PC-3 (cell line): ENCODE measurements at places on chromosomes 2 and 18. TPM values are rescaled to one million over a fixed set of nuclear protein-coding genes. Genes with fewer than 3 reads are reported as not detected.
A peak's percentile ranks its signal among the peaks of the same experiment; 100 is the strongest.

- H3K27ac ChIP-seq = no peak overlapping the region
- H3K36me3 ChIP-seq = no peaks in the 10 kb centered on the region
- no peaks in the 10 kb centered on the region for H3K4me1 ChIP-seq
- no peak overlapping the region for H3K4me3 ChIP-seq
Observed at GRCh38 chr2:129793431-129793902, 186.0 kb upstream of the RAB6C start.

OSR1 gene
- total RNA-seq = 30.6 and 33.5 TPM in 2 replicates

- no peak overlapping the region for H3K4me3 ChIP-seq
- H3K27me3 ChIP-seq = no peaks in the 10 kb centered on the region
- H3K4me1 ChIP-seq = peaks cover 26% of the 10 kb centered on the region
- peaks cover 22% of the 10 kb centered on the region for H3K36me3 ChIP-seq
- DNase-seq = peak; percentile 77
Observed at GRCh38 chr2:8729939-8730338, 48.1 kb downstream of the ID2 start.

DNA sequence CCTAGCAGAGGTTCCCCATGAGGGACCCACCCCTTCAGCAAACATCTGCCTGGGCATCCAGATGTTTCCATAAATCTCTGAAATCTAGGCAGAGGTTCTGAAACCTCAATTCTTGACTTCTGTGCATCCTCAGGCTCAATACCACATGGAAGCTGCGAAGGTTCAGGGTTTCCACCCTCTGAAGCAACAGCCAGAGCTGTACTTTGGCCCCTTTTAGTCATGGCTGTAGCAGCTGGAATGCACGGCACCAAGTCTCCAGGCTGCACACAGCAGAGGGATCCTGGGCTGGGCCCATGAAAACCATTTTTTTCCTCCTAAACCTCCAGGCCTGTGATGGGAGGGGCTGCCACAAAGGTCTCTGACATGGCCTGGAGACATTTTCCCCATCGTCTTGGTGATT is 93.0 kb upstream of the FIGN start:
- H3K27me3 ChIP-seq = no peaks in the 10 kb centered on the region
- no peaks in the 10 kb centered on the region for H3K36me3 ChIP-seq
- H3K4me3 ChIP-seq = no peak overlapping the region
- no peaks in the 10 kb centered on the region for H3K4me1 ChIP-seq
- H3K27ac ChIP-seq = no peak overlapping the region

CFAP65 gene
- total RNA-seq = 0.17 and 0.18 TPM in 2 replicates

DNA sequence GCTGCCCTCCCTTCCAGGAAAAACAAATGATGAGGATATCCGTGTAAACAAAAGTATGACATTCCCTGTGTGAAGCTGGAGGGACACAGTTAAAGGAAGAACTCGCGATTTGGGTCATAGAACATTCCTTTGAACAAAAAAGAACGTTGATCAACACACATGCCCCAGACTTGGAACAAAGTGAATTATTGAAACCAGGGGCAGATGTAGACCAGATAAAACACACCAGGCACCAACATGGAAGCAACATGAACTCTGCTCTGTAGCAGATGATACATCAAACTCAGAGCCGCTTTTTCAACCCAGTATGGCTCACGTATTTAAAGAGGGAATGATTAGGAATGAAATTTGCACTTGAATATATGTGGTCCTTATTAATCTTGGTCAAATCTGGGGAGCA is 206.5 kb downstream of the TMEM182 start:
- H3K4me1 ChIP-seq = peaks cover 18% of the 10 kb centered on the region
- no peak overlapping the region for H3K4me3 ChIP-seq
- no peak overlapping the region for H3K27ac ChIP-seq
- no peak for DNase-seq
- H3K36me3 ChIP-seq = no peaks in the 10 kb centered on the region

CRYGD gene
- not detected in 2 replicates for total RNA-seq

GRCh38 chr2:42196070-42196402 is 26.9 kb downstream of the EML4 start:
- H3K27ac ChIP-seq = peak overlapping the region; percentile 10
- peaks cover 40% of the 10 kb centered on the region for H3K4me1 ChIP-seq
- H3K27me3 ChIP-seq = no peaks in the 10 kb centered on the region
- no peak overlapping the region for H3K4me3 ChIP-seq
- no peaks in the 10 kb centered on the region; the same call in 1 of the 2 replicates for H3K36me3 ChIP-seq

CFAP210 gene
- total RNA-seq = not detected in 2 replicates

DNA sequence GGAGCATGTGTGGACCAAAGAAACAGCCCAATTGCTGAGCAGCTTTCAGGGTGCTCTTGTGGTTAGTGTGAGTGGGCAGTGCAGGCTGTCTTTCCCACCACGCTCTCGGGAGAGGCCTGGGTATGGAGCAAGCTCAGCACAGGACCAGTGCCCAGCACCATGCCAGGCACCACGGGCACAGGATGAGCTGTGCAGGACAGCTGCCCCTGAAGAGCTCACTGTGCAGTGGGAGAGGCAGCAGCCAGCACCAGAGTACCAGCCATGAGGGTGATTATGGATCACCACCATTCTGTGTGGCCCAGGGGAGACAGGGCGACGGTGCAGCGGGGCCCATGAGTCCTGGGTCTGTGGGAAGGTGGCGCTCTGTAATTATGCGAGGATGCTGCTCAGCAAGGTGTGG is 29.7 kb upstream of the FAHD2A start:
- no peaks in the 10 kb centered on the region for H3K27me3 ChIP-seq
- H3K36me3 ChIP-seq = no peaks in the 10 kb centered on the region
- no peak for DNase-seq
- no peak overlapping the region for H3K4me3 ChIP-seq
- no peaks in the 10 kb centered on the region for H3K4me1 ChIP-seq

- H3K27me3 ChIP-seq = no peaks in the 10 kb centered on the region
- DNase-seq = no peak
- no peak overlapping the region for H3K27ac ChIP-seq
- H3K36me3 ChIP-seq = no peaks in the 10 kb centered on the region
Observed at GRCh38 chr18:8046441-8046840, 479.3 kb downstream of the PTPRM start.

GRCh38 chr18:2895391-2895790 is 48.6 kb downstream of the EMILIN2 start:
- no peaks in the 10 kb centered on the region for H3K36me3 ChIP-seq
- DNase-seq = no peak
- H3K4me3 ChIP-seq = no peak overlapping the region
- H3K27me3 ChIP-seq = no peaks in the 10 kb centered on the region

DSC1 gene
- total RNA-seq = not detected in 2 replicates

DNA sequence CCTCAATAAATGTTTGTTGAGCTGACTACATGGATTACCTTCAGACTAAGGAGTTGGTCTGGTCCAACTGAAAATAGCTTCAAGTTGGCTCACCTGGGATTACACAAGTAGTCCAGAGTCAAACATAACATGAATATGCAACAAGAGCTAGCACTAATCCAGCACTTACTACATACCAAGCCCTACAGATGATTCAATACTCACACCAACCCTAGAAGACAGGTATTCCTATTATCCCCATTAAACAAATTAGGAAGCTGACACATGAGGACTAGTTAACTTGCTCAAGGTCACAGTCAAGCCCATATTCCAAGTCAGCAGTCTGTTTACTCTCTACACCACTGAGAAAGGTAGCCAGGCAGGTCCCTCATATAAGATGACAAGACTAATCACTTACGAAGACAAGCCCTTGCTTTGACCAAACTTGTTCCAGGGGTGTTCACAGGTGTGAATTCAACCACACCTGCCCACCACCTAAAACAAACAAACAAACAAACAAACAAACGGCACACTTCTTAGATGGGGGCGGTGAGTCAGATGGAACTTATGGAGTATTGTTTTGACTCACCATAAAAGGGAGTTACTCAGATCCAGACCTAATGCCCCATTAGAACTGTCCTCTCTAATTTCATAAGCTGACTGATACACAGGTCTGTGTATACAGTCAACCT is 29.1 kb downstream of the TMEM131 start:
- H3K27me3 ChIP-seq = no peaks in the 10 kb centered on the region
- H3K36me3 ChIP-seq = no peaks in the 10 kb centered on the region
- peak; percentile 63 for DNase-seq
- H3K4me1 ChIP-seq = peaks cover 7% of the 10 kb centered on the region

GRCh38 chr2:30971231-30972025 is 164.2 kb upstream of the CAPN13 start:
- H3K4me1 ChIP-seq = no peaks in the 10 kb centered on the region
- H3K27me3 ChIP-seq = peaks cover 25% of the 10 kb centered on the region; the same call in 1 of the 2 replicates
- no peak overlapping the region for H3K27ac ChIP-seq
- H3K36me3 ChIP-seq = no peaks in the 10 kb centered on the region
- DNase-seq = no peak
- H3K4me3 ChIP-seq = no peak overlapping the region

GRCh38 chr2:62236499-62236898 is 40.6 kb downstream of the B3GNT2 start:
- H3K27me3 ChIP-seq = no peaks in the 10 kb centered on the region
- DNase-seq = no peak

DNA sequence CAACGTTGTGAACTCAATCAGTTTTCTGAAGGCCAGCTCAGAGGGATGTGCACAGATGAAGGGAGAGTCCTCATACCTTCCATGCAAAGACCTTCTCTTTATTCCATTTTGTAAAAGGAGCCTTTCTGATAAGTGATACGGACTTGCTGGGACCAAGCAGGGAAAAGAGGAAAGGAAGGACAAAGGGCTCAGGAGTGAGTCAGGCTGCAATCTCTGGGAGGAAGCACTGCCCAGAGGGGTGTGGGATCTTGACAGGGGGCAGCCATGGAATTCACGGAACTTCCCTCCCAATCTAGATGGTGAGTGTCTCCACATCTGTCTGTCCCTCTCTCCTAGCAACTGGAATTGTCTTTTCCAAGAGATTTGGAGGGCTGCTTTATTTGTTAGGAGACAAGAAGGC is 281.4 kb upstream of the CELF4 start:
- H3K27ac ChIP-seq = no peak overlapping the region
- no peak for DNase-seq
- H3K36me3 ChIP-seq = no peaks in the 10 kb centered on the region
- no peak overlapping the region for H3K4me3 ChIP-seq
- no peaks in the 10 kb centered on the region for H3K27me3 ChIP-seq

- no peaks in the 10 kb centered on the region for H3K4me1 ChIP-seq
- H3K27ac ChIP-seq = no peak overlapping the region
- no peaks in the 10 kb centered on the region for H3K36me3 ChIP-seq
- H3K4me3 ChIP-seq = no peak overlapping the region
- no peak for DNase-seq
Observed at GRCh38 chr2:238521002-238521401, 94.3 kb downstream of the ASB1 start.

GPR55 gene
- 0.07 and 0.81 TPM in 2 replicates for total RNA-seq

- H3K4me1 ChIP-seq = peaks cover 15% of the 10 kb centered on the region
- H3K4me3 ChIP-seq = no peak overlapping the region
- H3K27ac ChIP-seq = no peak overlapping the region
Observed at GRCh38 chr2:144645083-144645778, 125.3 kb upstream of the ZEB2 start.

DNA sequence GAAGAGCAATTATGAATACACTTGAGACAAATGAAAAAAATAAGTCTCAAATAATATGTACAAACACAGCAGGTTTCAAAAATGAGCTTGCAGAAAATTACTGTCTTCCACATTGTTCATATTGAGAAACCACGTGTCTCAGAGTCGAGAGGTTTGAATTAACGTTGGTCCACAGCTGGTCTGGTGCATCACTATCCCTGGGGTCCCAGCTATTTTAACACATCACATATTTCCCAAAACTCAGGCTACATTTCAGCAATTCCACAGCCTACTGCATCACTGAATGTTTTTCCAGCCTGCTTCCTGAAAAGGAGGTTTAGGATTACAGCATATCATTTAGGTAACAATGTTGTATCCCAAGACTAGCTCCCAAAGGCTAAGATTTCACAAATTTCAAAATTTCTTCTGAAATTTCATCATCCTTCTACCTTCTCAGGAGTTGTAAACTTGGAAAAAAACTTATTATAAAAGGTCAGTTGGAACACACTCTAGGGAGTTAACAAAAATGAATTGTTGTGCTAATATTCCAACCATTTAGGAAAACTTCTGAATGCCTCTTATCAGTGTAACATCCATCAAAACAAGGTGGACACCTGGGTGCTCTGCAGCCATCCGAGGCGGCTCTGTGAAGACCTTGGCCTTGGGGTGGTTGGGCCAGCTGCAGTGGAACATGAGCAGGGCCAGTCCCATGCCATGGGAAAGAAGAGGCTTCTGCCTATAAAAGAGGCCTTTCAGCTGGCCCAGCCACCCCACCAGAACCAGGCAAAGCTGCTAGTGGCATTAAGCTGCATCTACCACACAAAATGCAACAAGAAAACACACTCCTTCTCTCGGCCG is 198.1 kb upstream of the RBBP8 start:
- H3K4me3 ChIP-seq = no peak overlapping the region
- H3K27ac ChIP-seq = no peak overlapping the region
- DNase-seq = no peak
